ENCODE measurements at places on chromosomes 11 and 22.
A peak's percentile ranks its signal among the peaks of the same experiment; 100 is the strongest.

DNA sequence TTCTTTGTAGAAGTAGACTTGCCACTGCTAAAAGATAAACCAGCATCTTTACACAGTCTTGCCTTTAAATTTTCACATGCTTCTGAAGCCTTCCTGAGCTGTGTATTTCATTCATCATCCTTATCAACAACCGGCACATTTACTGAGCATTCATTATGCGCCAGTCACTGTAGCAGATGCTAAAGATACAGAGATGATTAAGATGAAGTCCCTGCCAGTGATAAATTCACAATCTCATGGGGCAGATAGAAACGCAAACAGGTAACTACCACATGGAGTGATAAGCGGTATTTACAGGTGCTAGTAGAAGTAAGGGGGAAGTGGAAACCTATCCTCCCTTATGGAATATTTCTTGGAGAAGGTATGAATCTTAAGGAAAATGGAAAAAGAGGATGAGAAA, 67.2 kb downstream of the PRCP start:
- no peak for DNase-seq

- no peak for DNase-seq
These were observed 725.2 kb downstream of the DLG2 start for GRCh38 chr11:84901991-84902390.

DNA sequence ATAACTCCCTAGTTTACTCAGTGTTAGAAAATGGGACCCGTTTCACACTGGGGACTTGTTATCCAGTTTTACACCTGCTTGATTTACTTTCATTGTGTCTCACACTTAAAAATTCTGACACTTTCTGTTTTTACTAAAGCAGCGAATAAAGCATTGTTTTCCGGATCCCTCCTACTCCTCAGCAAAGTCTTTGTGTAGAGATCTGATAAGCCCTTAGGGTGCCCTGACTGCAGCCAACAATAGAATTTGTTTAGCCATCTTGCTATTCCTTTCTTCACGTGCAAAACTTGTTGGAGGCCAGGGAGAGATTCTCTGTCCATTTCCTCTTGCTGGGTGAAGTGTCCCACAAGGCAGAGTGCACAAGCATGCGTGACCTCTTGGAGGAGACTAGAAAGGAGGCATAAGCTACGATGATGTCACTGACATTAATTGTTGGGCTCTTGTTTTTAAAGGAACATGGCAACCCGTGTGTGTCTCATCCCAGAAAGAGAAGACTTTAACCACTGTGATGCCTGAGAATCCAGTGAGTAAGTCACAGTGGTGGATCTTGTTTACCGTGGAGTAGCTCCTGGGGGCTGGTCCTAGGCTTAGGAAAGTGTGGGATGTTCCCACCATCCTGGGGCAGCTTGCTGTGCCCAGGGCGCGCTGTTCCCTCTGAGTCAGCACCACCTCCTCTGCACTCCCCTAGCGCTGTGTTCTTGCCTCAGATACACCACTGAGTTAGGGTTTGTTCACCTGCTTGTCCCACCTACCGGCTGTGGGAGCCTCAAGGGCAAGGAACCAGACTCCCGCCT, 27.7 kb downstream of the MICAL2 start:
- DNase-seq = no peak

GRCh38 chr11:96318399-96318798, 24.6 kb downstream of the MAML2 start:
- no peak for DNase-seq

DNA sequence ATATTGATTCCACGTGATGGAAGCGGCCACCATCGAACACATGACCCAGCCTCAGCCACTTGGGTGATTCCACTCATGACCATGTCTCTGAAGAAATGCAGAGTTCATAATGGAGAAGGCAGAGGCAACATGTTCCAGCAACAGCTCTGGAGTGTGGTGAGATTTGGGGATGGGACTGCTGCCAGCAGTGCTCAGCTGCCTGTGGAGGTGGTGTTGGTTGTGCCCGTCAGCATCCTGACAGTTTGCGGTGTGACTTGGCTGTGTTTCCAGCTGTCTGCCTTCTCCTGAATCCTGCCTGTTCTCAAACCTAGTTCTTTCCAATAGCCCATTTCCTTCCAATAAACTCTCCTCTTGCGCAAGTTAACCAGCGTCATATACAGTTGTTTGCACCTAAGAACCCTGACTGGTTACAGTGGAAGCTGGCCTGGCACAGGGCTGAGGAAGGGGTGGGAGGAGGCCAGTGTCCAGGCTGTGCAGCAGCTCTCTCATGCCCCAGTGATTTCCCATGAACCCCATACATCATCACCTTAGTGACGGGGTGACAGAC, 22.0 kb upstream of the OR8B8 start:
- no peak for DNase-seq

- DNase-seq = no peak
These were observed 14.3 kb upstream of the HPX start for GRCh38 chr11:6455070-6455469.

DNA sequence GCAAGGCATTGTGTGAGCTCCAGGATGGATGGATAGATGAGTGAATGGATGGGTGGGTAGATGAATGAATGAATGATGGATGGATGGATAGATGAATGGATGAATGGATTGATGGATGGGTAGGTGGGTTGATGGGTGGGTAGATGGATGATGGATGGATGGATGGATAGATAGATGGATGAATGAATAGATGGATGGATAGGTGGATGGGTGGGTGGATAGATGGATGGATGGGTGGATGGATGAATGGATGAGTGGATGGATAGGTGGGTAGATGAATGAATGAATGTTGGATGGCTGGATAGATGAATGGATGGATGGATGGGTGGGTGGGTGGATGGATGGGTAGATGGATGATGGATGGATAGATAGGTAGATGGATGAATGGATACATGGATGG, 33.5 kb downstream of the DHCR7 start:
- no peak for DNase-seq

DNA sequence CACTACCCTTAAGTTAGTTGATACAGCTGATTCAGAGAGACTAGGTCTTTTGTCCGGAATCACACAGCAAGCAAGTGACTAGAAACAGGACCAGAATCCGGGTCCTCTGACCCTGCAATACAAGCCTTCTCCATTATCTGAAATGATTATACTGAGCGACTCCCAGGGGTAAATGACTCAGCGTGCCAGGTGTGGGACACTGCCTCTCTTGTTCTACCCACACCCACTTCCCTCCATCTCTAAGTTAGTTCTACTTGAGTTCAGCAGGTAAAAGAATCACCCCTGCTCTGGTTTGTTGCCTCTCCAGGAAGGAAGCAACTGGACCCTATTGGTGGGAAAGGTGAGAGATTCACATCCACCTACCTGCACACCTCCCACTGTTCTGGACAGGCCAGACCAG, 156.9 kb downstream of the DBX1 start:
- DNase-seq = no peak

GRCh38 chr11:102430158-102430836, 22.3 kb downstream of the TMEM123 start:
- DNase-seq = no peak

- DNase-seq = no peak
These were observed 7.6 kb downstream of the ZNF70 start for GRCh38 chr22:23743303-23743705.

GRCh38 chr11:112834277-112834755, 126.9 kb upstream of the NCAM1 start:
- no peak for DNase-seq

- DNase-seq = no peak
These were observed 202.5 kb upstream of the CADM1 start for GRCh38 chr11:115706626-115707135.

- no peak for DNase-seq
These were observed 17.4 kb downstream of the BMAL1 start for GRCh38 chr11:13294771-13295579.

DNA sequence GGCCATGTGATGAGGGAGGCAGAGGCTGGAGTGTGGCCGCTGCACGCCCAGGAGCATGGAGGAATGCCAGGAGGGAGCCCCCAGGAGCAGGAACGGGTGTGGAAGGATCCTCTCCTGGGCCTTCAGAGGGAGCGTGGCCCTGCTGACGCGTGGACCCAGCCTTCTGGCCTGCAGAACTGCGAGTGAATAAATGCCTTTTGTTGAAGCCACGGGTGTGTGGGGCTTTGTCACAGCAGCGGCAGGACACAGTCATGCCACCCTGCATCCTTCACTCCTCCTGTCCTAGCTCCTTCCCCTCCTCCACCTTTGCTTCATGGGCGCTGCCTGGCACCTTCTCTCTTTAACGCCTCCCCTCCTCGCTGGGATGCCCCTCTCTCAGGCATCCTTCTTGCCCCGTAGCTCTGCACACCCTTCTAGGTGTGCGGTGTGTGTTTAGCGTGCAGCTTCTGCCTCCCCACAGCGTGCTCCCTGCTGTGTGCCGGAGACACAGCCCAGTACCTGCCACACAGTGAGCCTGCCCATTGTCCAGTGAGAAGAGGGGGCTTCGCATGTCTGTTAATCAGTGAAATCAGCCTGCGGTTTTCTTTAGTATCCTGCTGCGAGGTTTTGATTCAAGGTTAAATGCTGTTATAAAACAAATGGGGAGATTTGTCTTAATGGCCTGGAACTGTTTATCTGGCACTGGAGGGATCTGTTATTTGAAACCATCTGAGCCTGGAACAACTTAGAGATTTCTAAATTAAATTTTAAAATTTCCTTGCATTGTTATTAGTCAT, 459.6 kb downstream of the TBC1D22A start:
- no peak for DNase-seq

GRCh38 chr11:32420937-32421901, 14.1 kb downstream of the WT1 start:
- DNase-seq = peak; percentile 65

GRCh38 chr22:42596863-42597530, 17.7 kb downstream of the POLDIP3 start:
- no peak for DNase-seq

DNA sequence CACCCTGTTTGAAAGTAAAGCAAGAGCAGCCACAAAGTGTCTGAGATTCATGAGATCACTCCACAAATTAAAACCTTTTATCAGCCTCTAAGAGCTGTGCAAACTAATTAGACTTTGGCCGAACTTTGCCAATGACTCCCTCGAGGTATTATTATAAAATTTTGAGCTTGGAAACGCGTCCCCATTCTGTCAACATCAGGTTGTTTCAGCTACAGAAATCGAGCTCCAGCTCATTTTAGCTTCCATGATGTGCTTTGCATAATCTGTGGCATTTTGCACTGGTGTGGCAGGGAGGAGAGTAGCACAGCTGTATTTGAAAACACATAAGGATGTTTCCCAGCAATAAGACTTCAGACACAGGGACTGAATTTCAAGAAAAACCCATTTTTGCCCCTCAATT, 872.2 kb downstream of the NTM start:
- DNase-seq = no peak

DNA sequence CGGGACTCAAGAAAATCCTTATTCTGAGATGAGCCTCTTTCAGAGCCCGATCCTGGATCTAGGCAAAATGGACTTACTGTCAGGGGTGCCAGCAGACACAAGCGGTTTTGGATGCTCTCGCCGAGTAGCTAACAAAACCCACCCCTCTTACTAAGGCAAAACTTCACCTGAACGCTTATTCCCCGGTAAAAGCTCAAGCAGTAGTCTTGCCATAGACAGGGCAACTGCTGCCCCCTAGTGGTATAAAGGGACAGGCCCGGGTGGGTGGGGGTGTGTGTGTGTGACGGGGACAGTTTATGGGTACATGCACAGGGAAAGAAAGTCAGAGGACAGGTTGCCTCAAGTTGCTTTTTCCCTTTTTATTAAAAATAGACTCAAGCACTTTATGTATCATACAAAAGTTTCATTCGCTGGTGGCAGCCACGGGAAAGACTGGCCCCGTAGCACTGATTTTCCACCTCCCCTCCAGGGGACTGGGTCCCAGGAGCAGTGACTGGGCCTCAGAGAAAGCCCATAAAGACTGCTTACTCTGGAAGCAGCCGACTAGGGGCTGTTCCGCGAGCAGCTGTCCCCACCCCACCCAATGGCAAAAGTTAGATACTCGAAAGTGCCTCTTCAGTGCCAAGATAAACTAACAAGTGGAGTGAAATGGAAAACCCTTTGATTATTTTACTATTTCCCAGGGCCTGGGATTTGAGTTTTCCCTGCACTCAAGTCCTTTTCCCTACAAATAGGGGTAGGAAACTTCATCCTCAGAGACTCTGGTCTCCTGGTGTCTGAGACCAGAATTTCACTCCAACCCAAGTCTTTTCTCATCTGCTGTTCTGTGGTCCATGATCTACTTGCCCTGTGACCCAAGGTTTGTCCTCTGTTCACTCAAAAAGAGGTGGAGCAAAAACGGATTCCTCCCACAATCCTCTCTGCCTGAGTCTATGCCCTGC, 4.7 kb downstream of the YPEL4 start:
- peak; percentile 86 for DNase-seq

- no peak for DNase-seq
These were observed 13.5 kb upstream of the MTMR2 start for GRCh38 chr11:95937358-95937757.

DNA sequence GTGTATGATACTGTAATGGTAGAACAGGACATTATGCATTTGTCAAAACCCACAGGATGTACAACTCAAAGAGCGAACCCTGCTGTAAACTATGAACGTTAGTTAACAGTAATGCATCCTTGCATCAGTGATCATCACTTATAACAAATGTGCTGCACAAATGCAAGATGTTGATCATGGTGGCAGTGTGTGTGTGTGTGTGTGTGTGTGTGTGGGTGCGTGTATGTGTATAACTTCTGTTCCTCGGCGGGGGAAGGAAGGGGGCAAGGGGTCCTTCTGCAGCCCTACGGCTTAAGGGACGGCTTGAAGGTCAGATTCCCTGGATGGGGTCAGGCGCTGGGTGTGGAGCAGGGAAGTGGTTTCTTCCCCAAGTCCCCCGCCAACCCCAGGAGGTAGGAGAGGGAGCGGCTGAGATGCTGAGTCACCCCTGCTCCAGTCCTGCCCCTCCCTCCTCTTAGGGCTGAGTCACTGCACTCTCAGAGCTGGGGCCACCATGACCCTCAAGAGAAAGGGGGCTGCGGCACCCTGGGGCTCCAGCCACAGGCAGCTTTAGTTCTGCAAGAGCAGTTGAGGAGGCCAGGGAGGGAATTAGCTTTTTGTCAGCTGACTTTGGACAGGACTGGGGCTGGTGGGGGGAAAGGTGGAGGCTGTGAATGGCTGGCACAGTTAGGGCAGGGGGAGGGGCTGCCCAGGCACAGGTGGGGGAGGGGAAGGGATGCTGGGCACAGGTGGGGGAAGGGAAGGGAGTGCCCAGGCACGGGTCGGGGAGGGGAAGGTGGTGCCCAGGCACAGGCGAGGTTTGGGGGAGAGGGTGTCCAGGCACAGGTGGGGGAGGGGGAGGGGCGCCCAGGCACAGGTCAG, 8.8 kb upstream of the CTSD start:
- peak; percentile 37 for DNase-seq

- DNase-seq = peak; percentile 74
These were observed 11.9 kb upstream of the SH3BP1 start for GRCh38 chr22:37627545-37627944.

- no peak for DNase-seq
These were observed 23.0 kb downstream of the KCNE3 start for GRCh38 chr11:74444173-74444826.

DNA sequence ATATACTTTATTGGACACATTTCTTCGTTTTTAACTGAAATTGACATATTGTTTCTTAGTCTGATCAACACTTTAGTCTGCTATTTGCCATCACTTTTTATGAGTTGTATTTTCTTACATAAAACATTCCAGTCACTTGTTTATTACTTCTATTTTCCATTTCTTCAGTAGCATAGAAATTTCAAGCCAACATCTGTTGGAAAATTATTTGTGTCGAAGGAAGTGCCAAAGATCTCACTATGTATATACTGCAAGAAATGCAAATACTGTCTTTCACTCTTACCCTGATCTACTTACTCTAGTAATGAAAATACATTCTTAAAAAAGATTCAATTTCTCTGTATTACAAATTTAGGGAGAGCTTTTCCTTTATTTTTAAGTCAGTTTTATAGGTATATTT, 105.9 kb downstream of the SLC17A6 start:
- no peak for DNase-seq

Measured in CD4-positive, alpha-beta memory T cell (primary cell).